ENCODE measurements at places on chromosomes 1 and 21.

GRCh38 chr1:222023025-222023424, 281.1 kb upstream of the DUSP10 start:
- no peak for DNase-seq

DNA sequence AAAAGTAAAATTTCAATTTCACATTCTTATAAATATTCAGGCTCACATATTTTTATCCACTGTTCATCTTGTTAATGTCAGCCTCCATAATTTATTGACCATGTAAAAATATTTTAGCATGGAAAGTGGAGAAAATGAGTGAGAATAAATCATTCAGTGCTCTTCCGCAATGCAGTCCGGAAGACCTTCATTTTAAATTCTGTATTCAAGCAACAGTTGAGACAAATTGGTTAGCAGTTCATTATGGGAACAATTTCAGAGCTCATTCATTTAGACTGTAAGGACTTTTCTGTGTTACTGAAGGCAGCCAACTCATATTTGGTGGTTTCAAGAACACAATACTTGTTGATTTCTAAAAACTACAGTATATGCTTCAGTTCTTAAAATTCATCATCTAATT, 97.8 kb downstream of the TYW3 start:
- no peak for DNase-seq

DNA sequence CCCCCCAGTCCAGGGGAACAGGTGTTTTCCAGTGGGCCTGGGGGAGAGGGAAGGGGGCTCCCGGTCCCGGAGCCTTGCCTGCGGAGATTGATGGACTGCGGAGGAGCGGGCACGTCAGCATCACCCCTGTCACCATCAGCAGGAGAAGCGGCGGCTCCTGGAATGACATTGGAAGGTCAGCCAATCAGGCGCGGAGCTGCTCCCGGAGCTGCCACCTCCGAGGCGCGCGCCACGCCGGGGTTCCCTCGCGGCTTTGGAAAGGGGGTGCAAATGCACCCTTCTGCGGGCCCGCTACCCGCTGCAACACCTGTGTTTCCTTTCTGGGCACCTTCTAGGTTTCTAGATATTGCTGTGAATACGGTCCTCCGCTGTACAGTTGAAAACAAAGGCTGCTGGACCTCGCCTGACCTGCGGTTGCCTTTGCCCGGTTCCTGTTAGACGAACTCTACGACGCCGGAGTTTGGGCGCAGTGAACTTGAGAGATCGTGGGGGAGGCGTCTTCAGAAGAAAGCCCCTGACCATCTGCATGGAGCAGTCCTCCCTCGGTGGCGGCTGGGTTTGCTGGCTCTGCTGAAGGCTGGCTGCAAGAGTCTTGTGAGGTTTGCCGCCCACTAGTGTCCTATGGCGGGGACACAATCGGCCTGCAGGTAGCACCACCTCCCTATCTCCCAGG, 5.3 kb downstream of the DSCAM start:
- DNase-seq, result no peak

DNA sequence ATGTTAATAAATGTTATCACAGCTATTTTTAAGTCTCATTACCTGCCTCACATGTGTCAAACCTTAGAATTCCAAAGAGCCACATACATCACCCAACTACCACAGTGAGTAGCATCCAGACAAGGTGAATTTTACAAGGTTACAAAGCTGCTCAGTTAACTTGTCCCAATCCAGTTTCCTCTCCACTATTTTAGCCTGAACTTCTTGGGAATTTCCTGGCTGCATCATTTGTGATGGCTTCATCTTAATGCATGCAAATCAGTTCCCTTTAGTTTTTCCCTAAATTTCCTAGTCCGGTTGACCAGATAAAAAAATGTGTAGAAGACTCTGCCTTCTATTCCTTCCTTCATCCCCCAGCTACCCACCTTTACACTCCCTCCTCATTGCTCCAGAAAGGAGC, 597 bp upstream of the TRAF3IP3 start:
- DNase-seq, result no peak

DNA sequence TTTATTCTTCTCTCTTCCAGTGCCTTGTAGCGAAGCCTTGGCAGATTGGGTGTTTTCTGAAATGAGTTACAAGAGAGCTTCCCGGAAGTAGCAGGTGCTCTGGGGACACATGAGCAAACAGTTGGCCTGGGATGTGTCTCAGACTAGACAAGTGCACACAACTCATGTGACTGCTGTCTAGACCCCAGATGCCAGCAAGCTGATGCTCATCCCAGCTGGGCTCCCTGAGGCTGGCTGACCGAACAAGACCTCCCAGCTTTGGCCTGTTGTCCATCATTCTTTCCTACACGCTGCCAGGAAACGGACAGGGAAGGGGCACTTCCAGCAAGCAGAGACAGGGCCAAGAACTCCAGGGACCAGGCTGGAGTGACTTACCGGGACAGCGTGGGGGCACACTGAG, 18.7 kb upstream of the CSF1 start:
- DNase-seq, result no peak

DNA sequence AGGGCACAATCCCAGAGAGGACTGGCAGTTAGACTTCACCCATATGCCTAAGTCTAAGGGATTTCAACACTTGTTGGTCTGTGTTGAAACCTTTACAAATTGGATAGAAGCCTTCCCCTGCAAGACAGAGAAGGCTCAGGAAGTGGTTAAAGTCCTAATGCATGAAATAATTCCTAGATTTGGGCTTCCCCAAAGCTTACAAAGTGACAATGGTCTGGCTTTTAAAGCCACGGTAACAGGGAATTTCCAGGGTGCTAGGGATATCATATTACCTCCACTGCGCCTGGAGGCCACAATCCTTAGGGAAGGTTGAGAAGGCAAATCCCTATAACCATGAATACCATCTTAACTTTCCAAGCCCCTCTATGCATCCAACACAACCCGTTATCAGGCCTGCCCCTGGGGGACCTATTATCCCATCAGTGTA, 3.3 kb upstream of the FMO4 start:
- DNase-seq, result no peak

DNA sequence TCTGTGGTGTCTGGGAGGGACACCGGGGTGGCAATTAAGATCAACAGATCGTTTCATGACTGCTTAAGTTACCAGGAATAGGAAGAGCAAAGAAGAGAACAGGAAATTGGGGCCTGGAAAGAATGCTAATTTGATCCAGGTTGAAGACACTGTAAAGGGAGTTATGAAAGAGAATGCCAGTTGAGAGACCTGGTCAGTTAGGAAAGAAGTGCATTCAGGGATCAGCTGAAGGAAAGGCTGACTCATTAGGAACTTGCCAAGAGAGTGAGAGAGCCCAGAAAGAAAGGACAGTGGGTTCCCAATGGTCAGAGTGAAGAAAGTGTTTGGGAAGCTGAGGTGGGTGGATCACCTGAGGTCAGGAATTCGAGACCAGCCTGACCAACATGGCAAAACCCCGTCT, 119.6 kb downstream of the UBE2U start:
- no peak for DNase-seq

- no peak for DNase-seq
Observed at GRCh38 chr1:101723415-101723814, 273.3 kb downstream of the OLFM3 start.

DNA sequence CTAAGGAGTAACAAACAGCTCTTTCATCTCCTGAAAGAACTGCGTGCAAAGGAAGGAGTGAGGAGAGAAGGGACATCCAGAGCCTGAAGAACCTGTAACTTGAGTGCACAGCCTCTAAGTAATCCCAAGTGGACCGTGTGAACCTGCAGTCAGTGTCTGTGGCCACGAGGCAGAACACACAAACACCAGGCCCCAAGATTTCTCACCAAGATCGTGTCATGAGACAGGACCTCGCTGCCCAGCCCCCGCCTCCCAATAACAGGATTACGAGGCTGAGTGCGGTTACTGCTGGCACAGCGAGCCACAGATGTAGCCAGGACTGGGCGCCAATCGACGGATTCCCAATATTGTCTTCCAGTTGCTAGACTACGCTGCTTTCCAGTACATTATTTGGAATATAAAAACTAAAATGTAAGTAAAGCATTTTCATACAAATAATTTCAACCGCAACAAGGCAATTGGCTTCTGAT, 101.3 kb upstream of the SLC25A33 start:
- no peak for DNase-seq

DNA sequence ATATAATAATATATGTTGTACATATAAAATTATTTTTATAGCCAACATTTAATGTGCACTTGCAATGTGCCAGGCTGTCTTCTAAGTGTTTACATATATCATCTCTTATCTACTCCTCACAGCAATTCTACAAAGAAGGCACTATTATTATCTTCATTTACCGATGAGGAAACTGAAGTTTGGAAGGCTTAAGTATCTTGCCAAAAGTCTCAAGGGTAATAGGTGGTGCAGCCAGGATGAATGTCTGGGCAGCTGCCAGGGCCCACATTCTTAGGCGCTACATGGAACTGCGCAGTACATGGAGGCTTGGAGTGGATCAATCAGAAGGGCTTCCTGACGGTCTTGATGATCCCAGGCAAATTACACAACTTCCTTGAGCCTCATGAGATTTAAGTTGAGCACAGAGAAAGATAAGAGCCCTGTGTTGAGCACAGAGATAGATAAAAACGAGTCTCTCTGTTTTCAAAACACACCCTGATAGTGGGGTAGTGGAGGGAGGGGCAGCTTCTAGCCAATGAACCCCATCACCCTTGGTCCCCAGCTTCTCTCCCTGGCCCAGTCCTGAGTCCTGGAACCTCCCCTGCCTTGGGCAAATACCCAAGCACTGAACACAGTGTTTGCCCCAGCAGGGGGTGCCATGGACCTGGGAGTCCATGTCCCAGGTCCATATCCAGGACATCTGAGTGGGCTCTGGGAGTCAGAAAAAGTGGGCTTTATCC, 9.2 kb downstream of the POU3F1 start:
- DNase-seq, result no peak

GRCh38 chr1:30242722-30243457, 480.5 kb downstream of the MATN1 start:
- DNase-seq, result no peak
